ENCODE measurements at places on chromosomes 4 and X.

- peak; percentile 89 for DNase-seq
These were observed 208.3 kb upstream of the JADE1 start for GRCh38 chr4:128600996-128601871.

- DNase-seq: no peak
These were observed 192.0 kb downstream of the PPP3CA start for GRCh38 chr4:101155368-101155767.

DNA sequence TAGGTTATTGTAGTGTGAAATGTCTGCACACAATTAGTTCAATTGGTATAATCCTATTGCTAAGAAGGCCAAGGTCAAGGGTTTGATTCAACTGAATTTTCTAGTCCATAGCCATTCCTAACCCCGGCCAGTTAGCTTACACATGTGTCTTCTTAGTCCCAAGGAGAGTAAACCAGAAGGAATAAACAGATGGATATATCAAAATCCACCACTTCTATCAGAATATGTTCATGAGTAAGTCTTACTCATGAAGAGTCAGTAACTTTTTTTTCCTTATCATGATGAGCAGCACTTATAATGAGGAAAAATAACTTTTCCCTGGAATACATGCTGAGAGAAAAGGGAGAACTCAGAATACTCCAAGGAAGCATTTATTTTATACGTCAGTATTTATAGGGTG is 9.5 kb downstream of the HHIP start:
- DNase-seq: no peak

GRCh38 chrX:55210931-55211677 is 9.0 kb upstream of the PAGE5 start:
- DNase-seq: no peak

DNA sequence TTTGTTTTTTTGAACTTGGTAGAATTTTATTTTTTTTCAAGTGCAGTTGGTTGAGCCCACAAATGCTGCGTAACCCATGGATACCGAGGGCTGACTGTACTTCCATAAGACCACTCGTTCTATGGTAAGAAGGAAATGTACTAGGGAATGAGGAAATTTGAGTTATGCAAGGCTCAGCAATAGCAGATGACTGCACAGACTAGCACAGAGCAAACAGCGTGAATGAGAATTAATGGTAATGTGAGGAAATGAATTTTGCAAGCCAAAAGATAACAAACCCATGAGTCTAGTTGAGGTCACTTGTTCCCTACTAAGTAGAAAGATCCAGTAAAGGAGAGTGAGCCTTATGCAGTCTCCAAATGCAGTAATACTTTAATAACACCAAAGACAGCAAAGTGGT is 17.4 kb downstream of the GSPT2 start:
- DNase-seq: no peak

DNA sequence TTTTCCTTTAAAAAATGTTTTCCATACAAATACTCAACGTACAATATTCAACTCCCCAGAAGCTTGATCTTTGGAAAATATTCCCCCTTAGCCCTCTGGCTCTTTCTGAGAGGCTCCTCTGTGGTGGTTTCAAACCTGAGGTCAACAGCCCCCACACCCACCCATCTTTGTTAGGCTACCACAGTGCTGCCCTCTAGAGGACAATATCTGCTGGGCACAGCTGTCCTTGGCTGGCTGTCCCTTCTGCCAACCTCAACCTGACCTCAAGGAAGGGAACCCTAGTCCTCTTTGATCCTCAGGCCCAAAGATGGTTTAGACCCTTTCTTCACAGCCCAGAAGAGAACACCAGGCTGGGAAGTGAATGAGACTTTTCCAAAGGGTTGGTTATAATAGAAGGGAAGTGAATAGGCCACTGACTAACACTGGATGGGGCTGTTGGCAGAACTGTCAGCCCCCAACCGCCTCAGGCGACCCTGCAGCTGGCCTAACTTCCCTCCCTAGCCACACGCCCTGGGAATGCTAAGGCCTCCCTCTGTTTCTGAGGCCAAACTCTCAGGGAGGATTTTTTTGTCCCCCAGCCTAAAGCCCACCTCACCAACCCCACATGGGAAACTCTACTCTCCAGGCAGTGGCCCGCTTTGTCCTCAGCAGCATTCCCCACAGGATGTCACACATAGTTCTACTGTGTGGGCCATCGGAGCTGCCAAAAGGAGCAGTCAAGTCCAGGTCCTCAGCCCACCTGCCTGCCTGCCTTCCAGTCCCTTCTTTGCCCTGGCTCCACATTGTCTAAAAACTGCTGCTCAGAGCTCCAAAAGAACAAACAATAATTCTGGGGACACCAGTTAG is 34.3 kb downstream of the NYX start:
- DNase-seq: peak; percentile 18

DNA sequence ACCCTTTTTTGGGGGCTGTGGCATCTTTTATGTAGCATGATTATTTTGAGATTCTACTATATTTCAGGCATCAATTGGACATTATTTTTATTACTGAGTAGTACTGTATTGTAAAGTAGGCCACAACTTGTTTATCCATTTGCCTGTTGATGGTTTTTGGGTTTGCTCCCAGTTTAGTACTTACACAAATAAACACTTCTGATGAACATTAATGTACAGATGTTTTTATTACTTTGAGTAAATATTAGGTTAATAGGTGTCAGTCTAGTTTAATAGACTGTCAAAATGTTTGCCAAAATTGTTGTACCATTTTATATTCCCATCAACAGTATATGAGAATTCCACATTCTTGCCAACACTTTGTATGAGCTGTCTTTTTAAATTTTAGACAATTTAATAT is 214.9 kb upstream of the MAD2L1 start:
- DNase-seq: no peak

- no peak for DNase-seq
These were observed 73.2 kb downstream of the UBE2K start for GRCh38 chr4:39770969-39771724.

- DNase-seq: peak; percentile 5
These were observed 81.2 kb downstream of the APOOL start for GRCh38 chrX:85084770-85085393.

GRCh38 chr4:48270951-48271473 is 1.4 kb upstream of the TEC start:
- DNase-seq: no peak

DNA sequence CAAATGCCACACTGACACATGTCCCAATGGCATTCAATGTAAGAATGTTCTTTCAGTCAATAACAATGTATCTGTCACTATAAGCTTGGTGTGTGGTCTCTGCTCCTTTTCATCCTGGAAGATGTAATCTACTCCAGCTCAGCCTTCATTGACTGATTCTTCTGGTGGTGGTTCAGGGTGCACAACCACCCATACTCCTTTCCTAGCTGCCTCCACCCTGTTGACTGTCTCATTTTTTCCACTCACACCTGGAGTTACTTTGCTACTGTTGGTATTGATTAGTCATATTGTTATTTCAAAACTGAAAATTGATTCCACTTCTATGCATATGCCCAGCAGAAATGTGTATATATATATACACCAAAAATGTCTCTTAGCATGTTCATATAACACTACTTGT is 140.5 kb downstream of the ASB9 start:
- no peak for DNase-seq

DNA sequence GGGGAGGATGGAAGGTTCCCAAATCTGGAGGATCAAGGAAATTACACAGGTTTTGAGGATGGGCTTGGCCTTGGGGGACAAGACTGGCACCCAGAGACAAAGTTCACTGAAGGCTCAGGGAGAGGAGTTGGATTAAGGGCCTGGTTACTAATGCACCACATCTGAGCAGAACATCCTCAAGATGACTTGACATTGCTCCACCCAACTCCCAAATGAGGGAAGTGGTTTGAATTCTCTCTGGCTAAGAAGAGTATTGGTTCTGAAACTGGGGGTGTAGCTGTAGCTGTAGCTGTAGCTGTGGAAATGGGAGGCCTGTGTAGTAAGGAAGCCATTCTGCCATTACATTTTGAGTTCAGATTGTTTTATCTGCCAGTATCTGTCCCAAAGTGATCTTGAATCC is 129.4 kb downstream of the RASL11B start:
- no peak for DNase-seq

DNA sequence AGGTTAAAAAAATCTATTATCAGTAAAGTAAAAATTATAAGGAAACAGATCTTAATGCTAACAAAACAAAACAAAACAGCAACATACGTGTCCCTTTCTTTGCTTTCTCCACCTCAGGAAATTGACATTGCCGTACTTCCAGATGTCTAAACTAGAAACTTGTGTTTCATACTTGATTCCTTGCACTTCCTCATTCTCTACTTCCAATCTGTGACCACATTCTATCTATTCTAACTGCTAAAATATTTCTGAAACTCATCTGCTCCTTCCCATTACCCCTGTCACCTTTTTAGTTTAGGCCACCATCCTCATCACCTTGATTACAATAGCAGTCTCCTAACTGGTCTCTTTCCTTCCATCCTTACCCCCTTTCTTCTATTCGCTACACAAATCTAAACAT is 22.5 kb upstream of the RPA4 start:
- DNase-seq: no peak

DNA sequence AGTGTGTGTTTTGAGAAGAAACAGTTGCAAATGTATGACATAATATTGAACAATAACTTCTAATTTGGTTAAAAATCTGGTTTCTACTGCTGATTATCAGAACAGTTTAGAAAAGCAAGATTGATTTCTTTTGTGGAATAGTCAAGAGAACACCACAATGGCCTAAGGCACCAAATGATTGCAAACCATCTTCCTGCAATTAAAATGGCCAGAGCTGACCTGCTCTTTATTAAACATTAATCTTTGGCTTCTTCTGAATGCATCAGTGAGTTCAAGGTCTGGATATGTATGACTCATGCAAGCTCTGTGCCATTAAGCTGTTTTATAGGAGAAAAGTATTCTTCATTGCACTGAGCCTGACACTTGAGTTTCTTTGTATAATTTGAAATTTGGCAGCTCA is 107.8 kb upstream of the PDHA2 start:
- DNase-seq: peak; percentile 68

DNA sequence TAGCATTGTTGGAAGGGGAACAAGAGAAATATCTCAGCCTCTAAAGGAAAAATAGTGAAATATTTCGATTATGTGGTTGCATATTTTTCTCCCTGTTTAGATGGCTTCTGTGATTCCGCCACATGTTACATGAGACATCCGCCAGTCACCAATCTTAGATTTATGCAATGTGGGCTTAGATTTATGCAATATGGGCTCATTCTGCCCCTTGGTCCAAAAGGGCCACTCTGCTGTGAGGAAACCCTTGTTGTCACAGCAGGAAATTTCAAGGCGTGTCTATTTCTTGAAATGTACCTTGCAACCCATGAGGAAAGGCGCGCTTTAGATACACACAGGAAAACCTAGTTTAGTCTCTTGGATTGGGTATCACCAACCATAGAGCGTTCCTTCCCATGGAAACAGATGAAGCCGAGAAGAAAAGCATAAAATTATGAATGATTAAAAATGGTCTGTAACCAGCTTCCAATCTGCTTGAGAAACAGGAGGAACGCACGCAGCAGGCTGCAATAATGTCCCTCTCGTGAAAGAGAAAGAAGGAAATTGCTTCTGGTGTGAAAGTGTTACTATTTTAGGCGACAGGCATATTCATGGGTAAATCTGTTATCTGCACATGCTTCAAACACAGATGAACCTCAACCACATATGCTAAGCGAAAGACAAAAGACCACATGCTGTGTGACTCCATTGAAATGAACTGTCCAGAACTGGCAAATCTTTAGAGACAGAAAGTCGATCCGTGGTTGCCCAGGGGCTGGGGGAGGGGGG is 3.7 kb downstream of the RS1 start:
- no peak for DNase-seq

DNA sequence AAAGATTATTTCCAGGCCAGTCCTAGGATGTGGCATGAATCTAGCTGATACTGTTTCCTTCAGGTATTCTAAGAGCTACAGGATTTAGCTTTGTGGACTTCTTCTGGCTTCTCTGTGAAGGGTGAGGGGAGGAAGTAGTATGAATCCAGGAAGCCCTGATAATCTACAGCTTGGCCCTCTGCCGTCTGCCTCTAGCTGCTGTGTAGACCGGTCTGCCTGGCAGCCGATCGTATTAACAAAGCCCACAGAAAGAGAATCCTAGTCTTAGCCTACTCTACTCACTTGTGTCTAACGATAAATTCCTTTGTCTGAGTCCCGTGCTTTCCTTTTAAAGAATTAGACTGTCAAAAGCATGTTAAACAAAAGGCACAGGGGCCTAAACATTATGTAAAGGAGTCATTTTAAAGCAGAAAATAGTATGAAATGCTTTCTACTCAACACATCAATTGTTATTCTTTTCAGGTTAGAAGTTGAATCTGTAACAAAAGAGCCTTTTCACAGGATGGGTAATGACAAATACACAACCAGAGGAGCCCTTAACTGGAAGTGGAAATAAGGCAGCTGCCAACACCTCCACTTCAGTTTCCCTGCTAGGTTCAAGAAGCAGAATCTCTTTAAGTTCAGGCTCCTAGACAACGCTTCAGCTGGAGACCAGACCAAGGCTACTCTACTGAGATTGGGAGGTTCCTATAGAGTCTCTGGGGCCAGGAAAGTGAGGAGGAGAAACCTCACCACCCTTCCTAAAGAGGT is 48.9 kb upstream of the UCP1 start:
- DNase-seq: no peak

DNA sequence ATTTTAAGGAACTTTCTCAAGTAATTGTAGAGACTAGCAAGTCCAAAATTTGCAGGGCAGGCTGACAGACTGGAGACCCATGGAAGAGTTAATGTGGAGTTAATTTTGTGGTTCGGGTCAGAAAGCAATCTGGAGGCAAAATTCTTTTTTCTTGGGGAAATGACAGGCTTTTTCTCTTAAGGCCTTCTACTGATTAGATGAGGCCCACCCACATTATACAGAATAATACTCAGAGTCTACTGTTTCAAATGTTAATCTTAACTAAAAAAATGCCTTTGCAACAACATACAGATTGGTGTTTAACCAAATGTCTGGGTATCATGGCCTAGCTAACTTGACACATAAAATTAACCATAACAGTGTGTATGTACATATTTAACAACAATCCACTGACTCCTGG is 32.7 kb downstream of the RRAGB start:
- no peak for DNase-seq

- no peak for DNase-seq
These were observed 1.4 kb downstream of the GRK4 start for GRCh38 chr4:2964706-2965258.

GRCh38 chr4:158571736-158572135 is 50.1 kb downstream of the RXFP1 start:
- DNase-seq: no peak

DNA sequence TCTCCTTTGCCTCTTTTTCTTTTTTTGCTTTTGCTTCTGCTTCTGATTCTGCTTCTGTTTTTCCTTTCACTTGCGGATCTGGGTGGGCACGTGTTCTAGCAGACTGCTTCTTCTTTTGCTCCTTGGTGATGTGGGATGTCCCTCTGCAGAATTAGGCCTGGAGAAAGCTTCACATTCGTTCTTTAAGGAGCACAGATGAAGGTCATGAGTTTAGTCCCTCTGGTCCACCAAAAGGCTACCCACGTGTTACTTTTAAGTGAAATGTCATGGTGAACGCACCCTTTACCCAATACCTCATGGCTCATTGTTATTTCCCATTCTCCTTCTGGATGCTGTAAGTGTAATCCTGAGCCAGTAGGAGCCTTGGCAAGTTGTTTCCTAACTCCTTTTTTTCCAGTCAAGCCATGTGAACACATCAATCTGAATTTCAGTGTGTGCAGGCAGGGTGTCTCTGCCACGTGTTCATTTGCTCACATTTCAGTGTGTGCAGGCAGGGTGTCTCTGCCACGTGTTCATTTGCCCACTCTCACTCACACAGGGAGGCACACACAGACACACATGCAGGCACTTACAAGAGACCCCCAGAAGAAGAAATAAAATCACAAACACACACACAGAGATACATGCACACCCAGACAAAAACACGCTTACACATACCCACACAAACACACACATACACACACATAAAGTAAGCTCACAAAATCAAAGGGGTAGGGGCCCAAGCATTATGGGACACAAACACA is 36.9 kb downstream of the NBDY start:
- DNase-seq: no peak

- no peak for DNase-seq
These were observed 61.1 kb downstream of the ABCG2 start for GRCh38 chr4:88097301-88097700.
